Cardiac ventricle fibroblast (primary cell): ENCODE measurements at places on chromosomes 1 and 21. TPM values are rescaled to one million over a fixed set of nuclear protein-coding genes. Genes with fewer than 3 reads are reported as not detected.

The CHI3L2 gene
- 86.1 and 90.7 TPM in 2 replicates for total RNA-seq

The TMCC2 gene
- total RNA-seq: 1.4 and 2.3 TPM in 2 replicates

The HDGF gene
- 170 TPM in 2 replicates for total RNA-seq

The DESI2 gene
- total RNA-seq: 29.0 and 33.2 TPM in 2 replicates

The RNU11 gene
- not detected in 2 replicates for total RNA-seq
